ENCODE measurements at places on chromosomes 16 and 17.

DNA sequence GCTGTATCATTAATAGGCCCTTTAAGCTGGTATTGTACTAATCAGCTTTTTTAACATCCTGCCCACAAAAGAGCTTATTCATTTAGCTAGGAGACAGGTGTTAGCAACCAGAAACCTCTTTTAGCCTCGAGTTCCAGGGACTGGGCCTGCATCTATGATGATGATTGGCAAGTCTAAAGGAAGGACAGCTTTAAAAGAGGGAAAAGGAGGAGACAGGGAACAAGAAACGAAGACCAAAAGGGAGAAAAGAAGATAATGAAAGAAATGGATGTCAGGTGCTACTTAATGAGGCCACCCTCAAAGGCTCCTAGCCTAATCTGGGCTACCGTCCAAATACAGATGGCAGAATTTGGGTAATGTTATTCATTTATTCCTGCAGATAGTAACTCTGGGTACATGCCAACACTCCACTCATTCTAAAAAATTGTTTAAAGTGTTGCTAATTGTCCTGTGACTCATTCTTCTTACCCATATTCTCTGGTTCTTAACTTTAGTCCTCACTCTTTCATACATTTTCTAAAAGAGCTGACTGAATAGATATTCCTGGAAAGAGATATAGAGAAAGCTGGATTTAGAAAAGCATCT, 18.7 kb upstream of the RFFL start:
- no peak for DNase-seq

- DNase-seq, result peak; percentile 91
Observed at GRCh38 chr17:37489197-37490001, at the start of gene DUSP14. Gene DUSP14 (plus strand): TSS chr17:37489891. CDS start chr17:37512273, 22,382 bp downstream.

DNA sequence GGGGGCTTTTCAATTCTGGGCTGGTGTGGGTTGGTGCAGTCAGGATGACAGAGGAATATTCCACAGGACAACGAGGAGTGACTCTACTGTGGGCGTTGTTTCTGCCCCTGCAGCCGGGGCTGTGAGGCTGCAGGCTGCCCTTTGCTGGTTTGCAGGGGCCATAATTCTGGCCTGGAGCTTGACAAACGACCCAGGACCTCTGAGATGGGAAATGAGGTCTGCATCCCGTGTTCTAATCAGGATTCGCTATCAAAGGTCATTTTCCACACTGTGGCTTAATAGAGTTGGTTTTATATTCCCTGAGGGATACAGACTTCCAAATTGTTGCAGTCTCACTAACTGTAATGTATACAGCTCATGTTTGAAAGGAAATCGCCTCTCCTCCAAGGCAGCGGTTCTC, 180.9 kb downstream of the RPTOR start:
- DNase-seq, result no peak

DNA sequence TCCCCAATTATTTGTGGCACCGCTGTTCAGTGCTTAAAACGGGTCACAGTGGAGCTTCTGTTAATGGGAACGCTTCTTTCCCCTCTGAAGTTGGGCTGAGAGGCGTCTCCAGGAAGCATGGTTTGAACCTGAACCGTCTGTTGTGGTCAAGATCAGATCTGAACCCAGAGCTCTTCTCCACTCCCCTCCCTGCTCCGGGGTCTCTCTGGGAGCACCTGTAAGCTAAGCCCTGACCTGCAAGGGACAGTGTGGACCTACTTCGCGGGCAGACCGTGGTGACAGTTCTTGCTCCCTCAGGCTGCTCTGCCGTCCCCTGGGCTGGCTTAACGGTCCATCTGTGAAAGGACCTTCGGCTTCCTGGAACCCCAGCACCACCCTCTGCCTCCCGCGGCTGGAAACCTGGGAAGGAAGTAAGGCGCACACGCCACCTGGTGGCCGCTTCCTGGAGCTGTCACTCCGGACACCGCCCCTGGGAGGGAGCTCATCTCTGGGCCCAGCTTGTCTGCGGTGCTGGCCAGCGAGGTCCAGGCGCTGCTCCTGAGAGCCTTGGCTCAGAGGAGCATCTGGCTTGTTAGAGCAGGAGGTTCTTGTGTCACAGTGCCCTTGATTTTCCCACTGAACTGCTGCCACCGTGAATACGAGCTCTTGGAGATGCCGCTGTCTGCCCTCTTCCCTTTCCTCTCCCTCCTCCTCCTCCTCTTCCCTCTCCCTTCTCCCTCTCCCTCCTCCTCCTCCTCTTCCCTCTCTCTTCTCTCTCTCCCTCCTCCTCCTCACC, 518.5 kb upstream of the EEF2KMT start:
- DNase-seq, result peak; percentile 29

- no peak for DNase-seq
Observed at GRCh38 chr17:60678118-60678444, 430 bp downstream of the BCAS3 start.

GRCh38 chr17:79933863-79934652, 94.8 kb upstream of the CBX4 start:
- no peak for DNase-seq

DNA sequence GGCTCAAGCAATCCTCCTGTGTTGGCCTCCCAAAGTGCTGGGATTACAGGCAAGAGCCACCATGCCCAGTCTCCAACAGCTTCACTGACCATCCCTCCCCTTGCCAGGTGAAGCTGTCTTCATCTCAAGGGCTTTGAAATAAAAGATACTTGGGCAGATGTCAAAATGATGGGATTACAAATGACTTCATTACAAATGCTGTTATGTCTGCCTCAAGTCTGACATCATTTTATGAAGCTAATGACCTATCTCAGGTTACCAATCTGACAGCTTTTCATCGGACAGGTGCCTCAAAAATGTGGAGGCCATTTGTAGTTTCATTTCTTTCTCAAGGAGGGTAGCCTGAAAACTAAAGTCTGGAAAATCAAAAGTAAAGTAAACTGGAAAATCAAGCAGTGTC, 323.7 kb upstream of the TBX2 start:
- no peak for DNase-seq

- DNase-seq, result no peak
Observed at GRCh38 chr17:53797501-53797900, 25.2 kb upstream of the KIF2B start.

GRCh38 chr17:59859444-59860025, 33.2 kb downstream of the TUBD1 start:
- DNase-seq, result no peak

DNA sequence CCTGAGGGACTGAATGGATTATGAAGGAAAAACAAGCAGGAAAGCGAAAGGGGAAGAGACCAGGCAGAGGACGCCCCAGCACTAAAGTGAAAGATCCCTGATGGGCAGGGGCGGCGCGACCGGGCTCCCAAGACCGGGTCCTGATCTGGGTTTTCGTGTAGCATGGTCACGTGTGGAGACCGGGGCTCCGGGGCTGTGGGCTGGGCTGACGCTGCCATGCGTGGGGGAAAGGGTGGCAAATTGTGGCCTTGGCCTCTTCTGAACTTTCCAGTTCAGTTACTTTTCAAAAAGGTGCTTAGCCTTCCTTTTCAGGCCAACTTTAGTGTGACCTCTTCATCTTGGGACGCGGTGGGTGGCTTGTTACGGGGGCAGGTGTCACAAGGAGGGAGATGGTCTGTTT, 57.5 kb downstream of the METRNL start:
- DNase-seq, result no peak

- no peak for DNase-seq
Observed at GRCh38 chr16:86772671-86773353, 194.5 kb downstream of the FOXL1 start.

- no peak for DNase-seq
Observed at GRCh38 chr17:12021623-12022140, 1.0 kb downstream of the MAP2K4 start.

GRCh38 chr16:83685615-83686165, 122.1 kb upstream of the HSBP1 start:
- no peak for DNase-seq

DNA sequence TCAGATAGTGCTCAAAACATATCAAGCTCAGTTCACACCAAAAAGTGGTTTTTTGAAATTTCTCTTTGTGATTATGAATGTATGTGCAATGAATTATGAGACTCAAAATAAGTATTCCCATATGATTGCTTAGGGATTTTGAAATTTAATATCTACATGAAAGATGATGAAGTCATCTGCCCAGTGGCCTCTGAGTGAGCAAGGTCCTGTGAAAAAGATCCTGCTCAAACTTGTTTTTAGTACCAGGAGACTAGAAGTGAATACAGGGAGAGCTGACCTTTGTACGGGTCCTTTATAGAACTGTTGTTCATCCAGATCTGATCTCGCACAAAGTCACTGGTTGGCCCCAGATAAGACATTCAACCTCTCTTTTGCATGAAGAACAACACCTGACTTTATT, 151.9 kb upstream of the MAF start:
- DNase-seq, result peak; percentile 95

DNA sequence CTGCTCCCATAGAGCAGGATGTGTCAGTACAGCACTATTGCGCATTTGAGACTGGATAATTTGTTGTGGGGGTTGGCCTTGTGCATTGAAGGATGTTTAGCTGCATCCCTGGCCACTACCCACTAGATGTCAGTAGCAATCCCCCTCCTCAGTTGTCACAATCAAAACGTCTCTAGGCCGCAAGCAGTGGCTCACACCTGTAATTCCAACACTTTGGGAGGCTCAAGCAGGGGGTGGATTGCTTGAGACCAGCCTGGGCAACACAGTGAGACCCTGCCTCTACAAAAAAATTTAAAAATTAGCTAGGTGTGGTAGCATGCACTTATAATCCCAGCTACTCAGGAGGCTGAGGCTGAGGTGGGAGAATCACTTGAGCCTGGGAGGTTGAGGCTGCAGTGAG, 48.4 kb downstream of the CENPV start:
- no peak for DNase-seq

- DNase-seq, result no peak
Observed at GRCh38 chr16:51107742-51108141, 43.3 kb downstream of the SALL1 start.

DNA sequence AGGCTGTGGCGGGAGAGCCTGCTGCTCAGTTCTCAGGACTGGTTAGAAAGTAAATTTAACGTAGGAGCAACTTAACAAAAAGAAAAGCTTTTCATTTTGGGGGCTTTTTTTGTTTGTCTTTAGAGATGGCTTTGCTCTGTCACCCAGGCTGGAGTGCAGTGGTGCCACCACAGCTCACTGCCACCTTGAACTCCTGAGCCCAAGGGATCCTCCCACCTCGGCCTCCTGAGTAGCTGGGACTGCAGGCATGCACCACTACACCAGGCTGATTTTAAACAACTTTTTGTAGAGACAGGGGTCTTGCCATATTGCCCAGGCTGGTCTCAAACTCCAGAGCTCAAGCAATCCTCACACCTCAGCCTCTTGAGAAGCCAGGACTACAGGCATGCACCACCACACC, 205.0 kb downstream of the RPTOR start:
- DNase-seq, result no peak

DNA sequence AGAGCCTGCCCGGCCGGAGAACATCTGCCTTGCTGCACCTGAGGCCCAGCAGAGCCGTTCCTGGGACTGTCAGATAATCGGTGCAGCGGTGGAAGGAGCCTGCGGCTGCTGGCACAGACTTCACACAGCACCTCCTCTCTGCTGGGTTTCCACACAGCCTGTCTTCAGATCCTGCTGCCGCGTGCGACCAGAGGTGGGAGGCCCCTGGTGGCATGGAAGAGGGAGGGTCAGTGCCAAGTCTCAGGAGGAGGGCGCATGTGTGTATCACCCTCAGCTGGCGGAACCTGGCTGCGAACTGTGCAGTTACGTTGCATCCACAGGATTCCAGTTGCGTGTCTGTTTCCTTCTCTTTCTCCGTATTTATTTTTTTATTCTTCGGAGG, 3.3 kb downstream of the CDK5R1 start:
- DNase-seq, result no peak

GRCh38 chr17:68714676-68715075, 113.5 kb upstream of the FAM20A start:
- no peak for DNase-seq
